Kidney (tissue), 22 donors: ENCODE measurements at places on chromosomes 5 and 9. TPM values are rescaled to one million over a fixed set of nuclear protein-coding genes. Genes with fewer than 3 reads are reported as not detected.

GRCh38 chr9:138077126-138077525 is 199.5 kb downstream of the CACNA1B start:
- H3K4me1 ChIP-seq, result no peaks in the 10 kb centered on the region
- H3K27me3 ChIP-seq, result no peaks in the 10 kb centered on the region
- no peak overlapping the region for H3K4me3 ChIP-seq
- H3K27ac ChIP-seq, result no peak overlapping the region
- DNase-seq, result no peak

- H3K36me3 ChIP-seq, result no peaks in the 10 kb centered on the region
- no peaks in the 10 kb centered on the region for H3K4me1 ChIP-seq
- H3K4me3 ChIP-seq, result no peak overlapping the region
- H3K27me3 ChIP-seq, result no peaks in the 10 kb centered on the region
- peak; percentile 13 for DNase-seq
Observed at GRCh38 chr5:92713335-92713743, 867.7 kb downstream of the NR2F1-AS1 start.

DNA sequence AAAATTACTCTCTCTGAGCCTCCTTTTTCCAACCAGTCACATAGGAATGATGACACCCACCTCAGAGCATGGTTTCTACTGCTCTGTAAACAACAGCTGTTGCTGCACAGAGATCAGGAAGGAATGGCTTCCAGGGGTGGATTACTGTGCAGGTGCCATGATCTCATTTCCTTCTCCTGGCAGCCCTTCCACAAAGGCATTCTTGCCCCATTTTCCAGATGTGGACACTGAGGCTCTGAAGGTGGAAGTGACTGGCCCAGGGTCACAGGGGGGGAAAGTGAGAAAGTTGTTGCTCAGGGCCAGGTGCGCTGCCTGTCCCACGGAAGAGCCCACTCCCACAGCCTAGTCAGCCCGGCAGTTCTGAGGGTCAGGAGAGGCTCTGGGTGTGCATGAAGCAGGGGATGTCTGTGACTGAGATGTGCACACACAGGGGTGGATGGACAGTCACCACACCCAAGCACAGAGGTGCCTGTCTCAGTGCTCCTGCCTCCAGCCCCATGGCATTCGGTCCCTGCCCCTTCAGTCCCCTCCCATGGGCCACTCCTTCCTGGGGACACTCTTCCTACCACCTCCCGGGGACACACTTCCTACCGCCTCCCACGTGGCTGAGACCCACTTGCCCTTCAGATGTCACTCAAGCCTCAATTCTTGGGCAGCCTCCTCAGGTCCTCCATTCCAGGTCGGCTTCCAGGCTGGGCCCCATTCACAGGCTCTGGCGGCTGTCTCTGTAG is 17.0 kb downstream of the FGFR4 start:
- no peaks in the 10 kb centered on the region for H3K27me3 ChIP-seq
- peak; percentile 55 for DNase-seq
- no peaks in the 10 kb centered on the region for H3K4me1 ChIP-seq
- no peak overlapping the region for H3K27ac ChIP-seq
- no peak overlapping the region for H3K4me3 ChIP-seq
- H3K36me3 ChIP-seq, result no peaks in the 10 kb centered on the region

GRCh38 chr5:26121338-26121737 is 917.0 kb downstream of the CDH9 start:
- no peak overlapping the region for H3K27ac ChIP-seq
- H3K27me3 ChIP-seq, result no peaks in the 10 kb centered on the region
- no peaks in the 10 kb centered on the region for H3K36me3 ChIP-seq

- no peak overlapping the region for H3K27ac ChIP-seq
- H3K36me3 ChIP-seq, result no peaks in the 10 kb centered on the region
- no peak overlapping the region for H3K4me3 ChIP-seq
- no peaks in the 10 kb centered on the region for H3K4me1 ChIP-seq
- no peaks in the 10 kb centered on the region for H3K27me3 ChIP-seq
- DNase-seq, result peak; percentile 79
Observed at GRCh38 chr9:35826071-35826701, 2.3 kb downstream of the FAM221B start.

- no peak overlapping the region for H3K4me3 ChIP-seq
- H3K36me3 ChIP-seq, result no peaks in the 10 kb centered on the region
- H3K4me1 ChIP-seq, result no peaks in the 10 kb centered on the region
- DNase-seq, result no peak
- H3K27me3 ChIP-seq, result no peaks in the 10 kb centered on the region
- H3K27ac ChIP-seq, result no peak overlapping the region
Observed at GRCh38 chr5:148645527-148645926, 8.8 kb downstream of the HTR4 start.

DNA sequence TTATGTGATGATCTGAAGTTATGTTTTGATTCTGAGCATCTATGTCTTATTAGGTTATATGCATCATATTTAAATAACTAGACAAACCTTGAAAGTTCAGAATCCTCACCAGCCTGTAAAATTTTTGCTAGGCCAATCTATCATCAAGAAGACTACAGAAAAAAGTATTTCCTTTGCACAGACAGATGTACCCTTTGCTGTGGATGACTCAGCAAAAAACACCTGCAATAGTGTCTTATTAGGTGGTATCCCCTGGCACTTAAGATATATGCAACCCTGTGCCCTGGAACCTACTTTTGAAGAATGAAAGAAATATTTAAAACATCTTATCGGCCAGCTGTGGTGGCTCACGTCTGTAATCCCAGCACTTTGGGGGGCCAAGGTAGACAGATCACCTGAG is 130.6 kb downstream of the SLF1 start:
- no peak for DNase-seq
- no peaks in the 10 kb centered on the region for H3K27me3 ChIP-seq
- H3K36me3 ChIP-seq, result no peaks in the 10 kb centered on the region
- no peaks in the 10 kb centered on the region for H3K4me1 ChIP-seq
- H3K27ac ChIP-seq, result no peak overlapping the region

DNA sequence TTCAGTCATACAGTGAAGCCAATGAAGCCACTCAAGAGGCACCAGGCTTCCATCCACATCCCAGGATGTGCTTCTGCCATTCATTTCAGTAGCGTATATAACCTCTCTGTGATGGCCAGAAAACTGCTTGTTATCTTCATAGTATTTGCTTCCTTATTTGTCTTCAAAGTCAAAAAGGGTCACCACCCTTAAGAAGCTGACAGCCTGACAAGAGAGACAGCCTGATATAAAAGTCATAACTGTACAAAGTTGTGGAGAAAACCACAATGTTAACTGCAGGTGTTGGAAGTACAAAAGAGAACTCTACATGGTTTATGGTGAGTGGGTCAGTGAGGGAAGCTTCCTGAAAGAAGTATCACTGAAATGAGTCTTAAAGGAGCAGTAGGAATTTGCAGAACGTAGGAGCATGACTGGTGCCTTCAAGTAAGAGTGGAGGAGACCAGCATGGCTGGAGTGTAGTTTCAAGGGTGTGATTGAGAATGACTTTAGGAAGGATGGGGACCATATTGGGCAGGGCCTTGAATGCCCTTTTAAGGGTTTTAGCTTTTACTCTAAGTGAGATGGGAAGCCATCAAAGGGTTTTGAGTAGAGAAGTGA is 33.7 kb downstream of the NIM1K start:
- no peaks in the 10 kb centered on the region for H3K27me3 ChIP-seq
- H3K4me1 ChIP-seq, result no peaks in the 10 kb centered on the region
- no peaks in the 10 kb centered on the region for H3K36me3 ChIP-seq
- no peak overlapping the region for H3K27ac ChIP-seq

DNA sequence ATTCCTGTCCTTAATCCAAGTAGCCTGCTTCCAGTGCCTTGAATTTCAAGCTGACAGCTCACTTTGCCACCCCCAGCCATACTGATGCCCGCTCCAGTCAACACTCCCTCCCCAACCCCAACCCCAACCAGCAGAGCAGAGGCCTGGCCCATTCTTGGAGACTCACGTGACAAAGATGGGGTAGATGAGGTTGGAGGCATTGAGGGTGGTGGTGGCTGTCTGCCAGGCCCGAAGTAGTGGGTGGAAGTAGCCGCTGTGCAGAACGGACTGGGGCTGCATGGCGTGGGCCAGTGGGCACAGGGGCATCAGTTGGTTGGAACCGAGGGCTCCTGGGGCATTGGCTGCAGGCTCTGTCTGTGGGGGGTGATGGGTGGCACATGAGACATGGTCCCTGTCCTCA is 7.8 kb downstream of the ALAD start:
- peaks cover 8% of the 10 kb centered on the region for H3K4me1 ChIP-seq
- no peak for DNase-seq
- H3K27ac ChIP-seq, result no peak overlapping the region
- H3K4me3 ChIP-seq, result no peak overlapping the region
- H3K36me3 ChIP-seq, result peaks cover 12% of the 10 kb centered on the region

DNA sequence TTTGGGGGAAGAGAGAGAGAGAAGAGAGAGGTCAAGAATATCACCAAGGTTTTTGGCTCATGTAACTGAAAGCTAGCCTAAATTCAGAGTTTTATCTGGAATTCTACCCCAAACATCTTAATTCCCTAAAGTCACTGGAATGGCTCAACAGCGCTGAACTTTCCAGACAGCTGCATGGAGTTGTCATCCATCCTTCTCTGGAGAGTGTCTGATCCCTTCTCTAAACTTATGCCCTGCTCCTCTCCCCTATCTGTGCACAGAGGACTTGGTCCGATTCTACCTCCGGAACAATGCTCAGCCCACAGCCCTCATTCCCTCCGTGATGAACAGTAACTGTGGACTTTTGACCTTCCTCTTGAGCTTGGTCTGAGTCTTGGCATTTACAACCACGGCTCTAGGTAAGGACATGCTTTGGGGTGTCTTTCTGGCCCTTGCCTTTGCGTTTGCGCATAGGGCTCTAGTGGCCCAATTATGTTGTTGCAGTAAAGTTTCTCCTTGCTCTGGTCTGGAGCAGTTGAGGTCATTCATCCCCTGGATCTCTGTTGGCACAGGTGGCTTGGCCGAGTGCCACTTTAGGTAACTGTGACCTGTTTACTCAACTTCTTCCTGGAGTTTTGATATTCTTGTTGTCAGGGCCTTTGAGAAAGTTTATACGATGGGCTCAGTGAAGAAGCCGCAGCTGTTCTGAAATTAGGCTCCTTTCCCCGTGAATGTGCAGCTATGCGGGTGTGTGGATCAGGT is 18.3 kb upstream of the CD180 start:
- peak overlapping the region; percentile 66 for H3K27ac ChIP-seq
- peak overlapping the region; percentile 10 for H3K4me3 ChIP-seq
- no peaks in the 10 kb centered on the region for H3K27me3 ChIP-seq
- no peaks in the 10 kb centered on the region for H3K4me1 ChIP-seq

DNA sequence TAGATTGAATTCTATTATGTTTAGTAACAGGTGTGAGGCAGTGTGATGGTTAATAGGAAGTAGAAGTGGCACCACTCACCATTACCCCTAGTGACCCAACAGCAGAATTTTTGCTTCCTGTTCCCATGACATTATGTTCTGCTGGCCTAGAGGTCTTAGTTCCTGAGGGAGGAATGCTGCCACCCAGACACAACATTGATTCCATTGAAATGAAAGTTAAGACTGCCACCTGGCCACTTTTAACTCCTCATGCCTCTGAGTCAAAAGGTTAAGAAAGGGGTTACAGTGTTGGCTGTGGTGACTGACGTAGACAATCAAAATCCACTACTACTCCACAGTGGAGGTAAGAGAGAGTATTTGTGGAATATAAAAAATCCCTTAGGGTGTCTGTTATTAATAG is 218.9 kb upstream of the NMUR2 start:
- H3K27ac ChIP-seq, result no peak overlapping the region
- no peaks in the 10 kb centered on the region for H3K27me3 ChIP-seq
- DNase-seq, result no peak

DNA sequence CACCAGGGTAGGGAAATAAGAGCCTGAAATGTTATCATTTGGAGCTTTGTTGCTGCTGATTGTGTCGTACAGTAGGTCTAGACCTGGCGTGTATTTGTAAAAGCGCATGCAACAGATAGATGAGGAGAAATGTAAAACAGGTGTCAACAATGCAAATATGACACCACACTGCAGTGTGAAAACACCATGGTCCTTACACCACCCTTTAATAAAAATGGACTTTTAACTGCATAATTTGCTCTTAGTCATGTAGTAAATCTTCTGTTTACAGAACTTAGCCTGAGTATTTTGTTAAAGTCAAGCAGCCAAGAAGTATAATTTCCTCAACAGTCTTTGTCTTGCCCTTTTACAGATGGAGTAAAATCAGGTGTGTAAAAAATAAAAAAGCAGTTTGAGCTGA is 13.9 kb downstream of the PCBD2 start:
- no peaks in the 10 kb centered on the region for H3K27me3 ChIP-seq
- H3K4me1 ChIP-seq, result no peaks in the 10 kb centered on the region
- no peak overlapping the region for H3K4me3 ChIP-seq
- DNase-seq, result no peak

- no peak overlapping the region for H3K4me3 ChIP-seq
- H3K4me1 ChIP-seq, result no peaks in the 10 kb centered on the region
- H3K27me3 ChIP-seq, result peaks cover 2% of the 10 kb centered on the region
- H3K36me3 ChIP-seq, result no peaks in the 10 kb centered on the region
- H3K27ac ChIP-seq, result no peak overlapping the region
Observed at GRCh38 chr5:174413567-174414314, 310.6 kb upstream of the MSX2 start.

- no peak for DNase-seq
- no peaks in the 10 kb centered on the region for H3K27me3 ChIP-seq
- no peak overlapping the region for H3K4me3 ChIP-seq
- H3K27ac ChIP-seq, result no peak overlapping the region
Observed at GRCh38 chr5:39016587-39017275, 57.5 kb downstream of the RICTOR start.

DNA sequence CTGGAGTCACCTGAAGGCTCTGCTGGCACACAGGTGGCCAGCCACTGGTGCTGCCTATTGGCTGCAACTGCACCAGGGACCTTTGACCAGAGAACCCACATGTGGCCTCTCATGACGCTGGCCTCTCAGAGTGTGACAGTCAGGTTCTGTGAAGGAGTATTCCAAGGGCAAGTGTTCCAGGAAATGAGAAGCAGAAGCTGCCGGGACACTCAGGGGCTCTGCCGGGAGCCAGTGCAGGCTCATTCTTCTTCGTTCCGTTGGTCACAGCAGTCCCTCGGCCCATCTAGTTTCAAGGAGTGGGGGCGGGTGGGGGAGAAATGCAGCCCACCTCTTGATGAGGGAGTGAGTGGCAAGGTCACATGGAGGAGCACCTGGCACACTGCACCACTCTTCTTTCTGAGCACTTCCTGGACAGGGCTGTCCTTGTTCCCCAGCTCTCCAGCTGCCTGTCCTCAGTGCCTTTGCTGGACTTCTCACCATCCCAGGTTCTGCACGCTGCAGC is 237.5 kb downstream of the GADD45G start:
- H3K4me1 ChIP-seq, result no peaks in the 10 kb centered on the region
- peak; percentile 62 for DNase-seq
- H3K27ac ChIP-seq, result no peak overlapping the region
- no peaks in the 10 kb centered on the region for H3K36me3 ChIP-seq
- no peak overlapping the region for H3K4me3 ChIP-seq

DNA sequence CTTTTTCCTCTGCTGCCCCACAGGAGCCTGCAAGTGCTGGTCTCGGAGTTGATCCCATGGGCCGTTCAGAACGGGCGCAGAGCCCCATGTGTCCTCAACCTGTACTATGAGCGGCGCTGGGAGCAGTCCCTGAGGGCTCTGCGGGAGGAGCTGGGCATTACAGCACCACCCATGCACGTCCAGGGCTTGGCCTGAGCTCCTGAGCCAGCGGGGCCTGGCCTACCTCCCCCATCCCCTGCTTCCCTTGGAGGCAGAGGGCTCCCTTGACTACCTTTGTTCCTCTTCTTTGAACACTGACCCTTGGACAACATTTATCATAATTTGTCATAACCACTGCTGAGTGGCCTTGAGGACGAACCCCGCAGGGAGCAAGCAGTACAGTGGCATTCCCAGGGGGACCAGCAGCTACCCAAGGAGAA is 6.9 kb upstream of the SLC27A4 start:
- no peak overlapping the region for H3K4me3 ChIP-seq
- H3K36me3 ChIP-seq, result peaks cover 5% of the 10 kb centered on the region
- H3K27ac ChIP-seq, result no peak overlapping the region

The SH3TC2 gene
- 1.3 TPM for total RNA-seq

The ARID3C gene
- not detected for total RNA-seq

The TRIM36 gene
- 1.8 TPM for total RNA-seq

The ADRA1B gene
- total RNA-seq, result 1.6 TPM

The PCDHGA9 gene
- total RNA-seq, result 7.6 TPM

The PCDHA6 gene
- 3.6 TPM for total RNA-seq

The CXXC5 gene
- total RNA-seq, result 122 TPM

The COL23A1 gene
- 8.7 TPM for total RNA-seq
